ENCODE measurements at places on chromosomes 12 and 14. TPM values are rescaled to one million over a fixed set of nuclear protein-coding genes. Genes with fewer than 3 reads are reported as not detected.
A peak's percentile ranks its signal among the peaks of the same experiment; 100 is the strongest.

WASHC3 gene
- total RNA-seq: 28.5 TPM

TAS2R9 gene
- total RNA-seq: not detected

HOXC5 gene
- total RNA-seq: not detected

DNA sequence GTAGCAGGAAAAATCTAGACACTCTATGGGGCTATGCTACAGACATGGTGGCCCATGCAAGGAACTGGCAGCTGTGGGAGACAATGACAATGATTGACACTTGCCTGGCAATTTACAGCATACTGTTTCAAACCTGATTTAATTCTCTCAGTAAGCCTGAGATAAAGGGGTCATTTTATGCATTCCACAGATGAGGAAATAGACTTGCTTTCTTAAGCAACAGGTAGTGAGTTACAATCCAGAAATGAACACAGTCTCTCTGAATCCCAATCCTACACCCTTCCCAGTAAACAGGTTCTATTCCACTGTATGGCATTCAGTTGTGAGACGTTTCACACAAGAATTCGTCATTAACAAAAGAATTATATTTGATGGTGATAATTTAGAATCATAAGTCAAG lies 15.5 kb upstream of the PCNX1 start:
- no peaks in the 10 kb centered on the region for H3K4me1 ChIP-seq
- no peaks in the 10 kb centered on the region for H3K27me3 ChIP-seq

GRCh38 chr12:103928682-103929045 lies 1.5 kb upstream of the HSP90B1 start:
- H3K36me3 ChIP-seq: peaks cover 13% of the 10 kb centered on the region
- H3K4me1 ChIP-seq: peaks cover 27% of the 10 kb centered on the region
- H3K27me3 ChIP-seq: no peaks in the 10 kb centered on the region
- H3K27ac ChIP-seq: no peak overlapping the region
- DNase-seq: no peak

GRCh38 chr14:31677630-31678029 lies 116.4 kb downstream of the NUBPL start:
- no peaks in the 10 kb centered on the region for H3K36me3 ChIP-seq
- no peaks in the 10 kb centered on the region for H3K4me1 ChIP-seq
- no peak overlapping the region for H3K4me3 ChIP-seq

DNA sequence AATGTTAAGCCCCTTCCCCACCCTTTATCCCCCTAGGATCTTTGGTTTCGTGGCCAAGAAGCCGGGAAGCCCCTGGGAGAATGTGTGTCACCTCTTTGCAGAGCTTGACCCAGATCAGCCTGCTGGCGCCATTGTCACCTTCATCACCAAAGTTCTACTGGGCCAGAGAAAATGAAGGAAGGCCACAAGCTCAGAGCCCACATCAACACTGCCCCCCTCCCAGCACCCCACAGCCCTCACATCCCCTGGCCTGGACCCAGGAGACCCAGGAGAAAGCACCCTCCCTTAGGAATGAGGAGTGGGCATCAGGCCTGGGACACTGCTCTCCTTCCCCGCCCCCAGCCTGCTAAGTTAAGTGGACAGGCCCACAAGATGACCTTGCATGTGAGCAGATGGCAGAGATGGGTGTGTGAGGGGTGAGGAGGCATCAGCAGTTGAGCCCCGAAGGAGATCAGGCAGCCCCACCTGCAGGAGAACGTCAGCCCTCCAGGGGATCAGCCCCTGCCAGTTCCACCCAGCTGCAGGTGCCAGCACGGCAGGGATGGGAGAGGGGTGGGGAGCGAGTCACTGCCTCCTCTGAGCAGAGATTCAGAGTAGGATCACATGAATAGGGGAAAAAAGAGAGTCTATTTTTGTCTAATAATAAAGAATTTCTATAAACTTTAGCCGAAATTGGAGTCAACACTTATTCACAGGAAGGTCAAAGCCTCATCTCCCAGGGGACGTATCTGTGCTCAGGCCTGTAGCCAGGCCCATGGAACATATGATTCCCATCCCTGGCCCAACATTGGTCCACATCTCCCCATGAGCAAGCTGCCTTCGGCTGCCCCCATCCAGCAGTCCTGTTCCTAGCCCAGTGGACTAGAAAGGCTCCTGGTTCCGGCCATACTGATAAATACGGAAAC lies 14.1 kb downstream of the TNS2 start:
- no peak overlapping the region for H3K4me3 ChIP-seq
- no peaks in the 10 kb centered on the region for H3K4me1 ChIP-seq
- no peaks in the 10 kb centered on the region for H3K27me3 ChIP-seq
- no peak overlapping the region for H3K27ac ChIP-seq
- no peak for DNase-seq

DNA sequence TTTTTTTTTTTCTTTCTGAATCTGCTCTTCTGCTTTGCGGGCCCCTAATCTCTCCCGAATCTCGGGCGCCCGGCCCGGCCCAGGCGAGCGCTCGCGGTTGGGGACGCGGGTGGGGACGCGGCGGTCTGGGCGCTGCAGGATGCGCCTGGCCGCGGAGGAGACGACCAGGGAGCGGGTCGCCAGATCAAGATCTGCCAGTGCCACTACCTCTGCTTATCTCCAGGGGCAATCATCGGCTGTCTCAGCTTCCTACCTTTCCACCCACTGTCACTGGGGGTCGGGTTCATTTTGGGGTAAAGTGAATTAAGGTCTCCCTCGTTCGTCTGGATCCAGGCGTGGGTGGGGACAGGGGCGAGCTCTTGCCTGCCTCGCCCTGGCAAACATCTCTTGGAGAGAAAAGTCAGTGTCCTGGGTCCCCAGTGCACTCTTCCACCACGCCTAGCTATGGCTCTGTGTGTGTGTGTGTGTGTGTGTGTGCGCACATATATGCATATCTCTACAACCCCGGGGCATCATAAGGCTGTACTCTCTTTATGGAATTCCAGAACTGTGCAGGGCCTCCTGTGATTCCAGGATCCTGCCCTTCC lies 422.3 kb downstream of the VRK1 start:
- no peak for DNase-seq
- H3K4me1 ChIP-seq: peaks cover 13% of the 10 kb centered on the region
- H3K36me3 ChIP-seq: no peaks in the 10 kb centered on the region
- H3K27ac ChIP-seq: no peak overlapping the region

DNA sequence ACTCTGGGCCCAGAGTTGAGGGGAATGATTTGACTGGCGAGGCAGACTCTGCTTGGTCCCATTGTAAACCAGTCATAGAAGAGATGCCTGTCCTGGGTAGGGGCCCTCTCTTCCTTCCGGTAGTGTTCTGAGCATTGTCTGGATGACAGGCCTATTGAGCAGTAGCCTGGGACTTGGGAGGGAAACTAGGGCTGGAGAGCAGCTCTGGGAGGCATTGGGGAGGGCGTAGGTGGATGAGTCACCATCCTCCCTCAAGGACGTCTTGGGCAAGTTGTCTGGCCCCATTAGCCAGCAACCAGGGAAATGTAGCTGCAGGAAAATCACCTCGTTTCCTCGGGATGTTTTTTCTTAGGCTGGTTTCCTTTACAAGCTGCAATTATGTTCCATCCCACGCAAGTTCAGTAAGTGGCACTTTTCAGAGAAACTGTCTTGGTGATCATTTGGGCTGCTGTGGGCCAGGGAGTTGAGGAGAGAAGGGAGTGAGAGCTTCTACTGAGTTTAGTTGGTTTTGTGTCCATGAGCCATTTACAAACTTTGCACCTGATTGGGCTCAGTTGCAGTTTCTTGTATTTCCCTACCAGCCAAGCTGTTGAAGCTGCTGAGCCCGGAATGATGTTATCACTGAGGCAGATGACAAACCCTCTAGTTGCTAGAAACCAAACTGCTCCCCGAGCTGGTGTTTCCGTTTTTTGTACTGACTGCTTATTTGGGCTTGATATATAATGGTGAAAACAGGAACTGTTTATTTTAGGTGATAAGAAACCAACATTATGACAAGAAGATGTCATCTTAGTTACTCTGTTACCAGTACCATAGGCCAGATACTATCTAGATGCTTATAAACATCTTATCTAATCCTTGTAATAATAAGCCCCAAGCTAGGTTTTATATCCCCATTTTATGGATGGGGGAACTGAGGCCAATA lies 147.6 kb downstream of the CHST11 start:
- H3K27ac ChIP-seq: no peak overlapping the region
- H3K36me3 ChIP-seq: no peaks in the 10 kb centered on the region
- H3K27me3 ChIP-seq: no peaks in the 10 kb centered on the region
- no peak overlapping the region for H3K4me3 ChIP-seq

DNA sequence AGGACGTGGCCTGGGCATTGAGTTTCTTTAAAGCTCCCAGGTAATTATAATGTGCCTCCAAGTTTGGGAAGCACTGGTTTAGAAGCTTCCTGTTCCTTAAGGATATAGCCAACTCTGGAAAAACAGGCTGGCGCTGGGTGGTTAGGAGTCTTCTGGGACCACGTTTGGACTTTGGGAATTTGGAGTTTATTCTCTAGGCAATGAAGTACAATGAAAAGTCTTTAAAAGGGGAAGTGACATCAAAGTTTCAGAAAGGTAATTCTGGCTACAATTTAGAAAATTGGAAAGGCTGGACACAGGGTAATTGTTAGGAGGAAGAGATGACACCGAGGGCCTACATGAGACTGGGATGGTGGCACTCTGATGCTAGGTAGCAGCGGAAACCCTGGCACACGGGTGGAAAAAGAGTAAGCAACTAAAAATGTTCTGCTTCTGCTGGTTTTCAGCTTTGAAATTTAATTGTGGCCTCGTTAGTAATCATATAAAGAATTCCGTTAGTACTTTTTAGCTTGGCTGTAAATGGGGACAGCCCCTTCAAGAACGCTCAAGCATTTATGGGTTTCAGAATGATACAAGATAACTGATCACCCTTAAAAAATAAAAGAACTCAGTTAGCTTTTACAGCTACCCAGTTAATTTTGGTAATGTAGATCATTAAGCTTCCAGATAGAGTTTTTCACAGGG lies 12.7 kb upstream of the DCP1B start:
- H3K4me1 ChIP-seq: peaks cover 16% of the 10 kb centered on the region
- H3K27me3 ChIP-seq: no peaks in the 10 kb centered on the region
- H3K27ac ChIP-seq: no peak overlapping the region
- no peak for DNase-seq
- no peak overlapping the region for H3K4me3 ChIP-seq

DNA sequence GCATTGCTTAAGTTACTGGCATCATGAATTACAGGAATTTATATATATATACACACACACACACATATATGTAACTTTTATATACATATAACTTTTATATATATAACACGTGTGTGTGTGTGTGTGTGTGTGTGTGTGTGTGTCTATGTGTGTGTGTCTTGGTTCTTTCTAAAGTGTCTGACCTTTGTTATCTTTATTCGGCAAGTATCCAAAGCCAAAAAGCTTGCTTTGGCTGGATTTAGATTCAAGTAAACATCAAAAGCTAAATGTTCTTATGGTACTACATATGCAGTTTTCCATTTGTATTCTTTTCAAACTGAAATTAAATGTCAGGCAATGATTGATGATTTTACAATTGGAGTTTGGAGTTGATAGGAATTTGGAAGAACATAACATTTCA lies 69.9 kb downstream of the SLC16A7 start:
- no peaks in the 10 kb centered on the region for H3K27me3 ChIP-seq
- DNase-seq: no peak
- no peak overlapping the region for H3K27ac ChIP-seq
- H3K36me3 ChIP-seq: no peaks in the 10 kb centered on the region

DNA sequence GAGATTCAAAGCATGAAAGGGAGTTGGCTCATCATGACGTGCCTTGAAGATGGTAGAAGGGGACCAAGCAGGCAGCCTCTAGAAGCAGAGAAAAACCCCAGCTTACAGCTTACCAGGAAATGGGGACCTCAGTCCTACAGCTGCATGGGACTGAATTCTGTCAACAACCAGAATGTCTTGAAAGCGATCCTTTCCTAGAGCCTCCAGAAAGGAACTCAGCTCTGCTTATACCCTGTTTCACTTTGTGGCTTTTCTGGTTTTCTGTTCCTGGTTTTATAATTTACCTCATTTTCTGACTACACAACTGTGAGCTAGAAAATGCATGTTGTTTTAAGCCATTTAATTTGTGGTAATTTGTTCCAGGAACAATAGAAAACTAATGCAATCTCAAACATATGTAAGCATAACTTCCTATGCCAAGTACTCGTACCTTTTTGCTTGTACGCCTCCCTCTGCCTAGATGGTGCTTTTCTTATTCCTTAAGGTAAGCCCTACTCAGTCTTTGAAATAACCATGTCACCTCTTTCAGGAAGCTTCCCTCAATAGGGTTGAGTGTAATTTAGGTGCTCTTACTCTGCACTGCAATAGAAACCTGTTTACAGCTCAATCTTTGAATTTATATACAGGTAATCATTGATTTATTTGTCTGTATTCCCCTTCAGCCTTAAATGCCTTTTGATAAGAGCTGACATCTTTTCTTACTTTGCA lies 348.8 kb downstream of the TMEM117 start:
- no peaks in the 10 kb centered on the region for H3K27me3 ChIP-seq
- no peak overlapping the region for H3K27ac ChIP-seq
- no peak for DNase-seq
- no peaks in the 10 kb centered on the region for H3K36me3 ChIP-seq
- no peaks in the 10 kb centered on the region for H3K4me1 ChIP-seq

DNA sequence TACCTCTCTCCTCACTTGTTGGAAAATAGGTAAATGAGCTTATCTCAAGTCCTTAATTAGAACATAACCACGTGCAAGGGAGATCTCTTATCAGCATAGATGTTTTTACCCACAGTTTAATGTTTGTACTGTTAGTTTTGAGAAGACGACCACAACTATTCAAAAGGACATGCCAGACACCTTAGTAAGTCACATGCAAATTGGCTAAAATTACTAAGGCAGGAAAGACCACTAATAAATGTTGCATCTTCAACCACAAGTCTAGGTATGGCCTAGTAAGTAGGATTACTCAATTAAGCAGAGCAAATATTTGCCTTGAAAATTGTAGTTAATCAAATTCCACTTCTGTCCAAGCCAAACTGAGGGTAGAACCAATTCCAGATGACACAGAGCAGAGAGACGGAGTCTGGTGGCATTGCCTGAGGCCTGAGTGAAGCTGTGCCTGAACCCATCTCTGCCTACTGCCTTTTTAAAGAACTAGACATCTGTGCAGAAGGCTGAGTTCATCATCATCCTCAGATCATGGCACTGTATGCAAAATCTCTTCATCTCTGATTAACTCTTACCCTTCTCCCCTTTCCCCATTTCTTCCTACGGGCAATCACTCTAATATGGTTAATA lies 29.7 kb upstream of the CHST11 start:
- H3K36me3 ChIP-seq: no peaks in the 10 kb centered on the region
- no peak for DNase-seq
- no peaks in the 10 kb centered on the region for H3K4me1 ChIP-seq

- H3K27me3 ChIP-seq: no peaks in the 10 kb centered on the region
- no peak overlapping the region for H3K4me3 ChIP-seq
These were observed 48.4 kb downstream of the CSRP2 start for GRCh38 chr12:76830436-76830835.

DNA sequence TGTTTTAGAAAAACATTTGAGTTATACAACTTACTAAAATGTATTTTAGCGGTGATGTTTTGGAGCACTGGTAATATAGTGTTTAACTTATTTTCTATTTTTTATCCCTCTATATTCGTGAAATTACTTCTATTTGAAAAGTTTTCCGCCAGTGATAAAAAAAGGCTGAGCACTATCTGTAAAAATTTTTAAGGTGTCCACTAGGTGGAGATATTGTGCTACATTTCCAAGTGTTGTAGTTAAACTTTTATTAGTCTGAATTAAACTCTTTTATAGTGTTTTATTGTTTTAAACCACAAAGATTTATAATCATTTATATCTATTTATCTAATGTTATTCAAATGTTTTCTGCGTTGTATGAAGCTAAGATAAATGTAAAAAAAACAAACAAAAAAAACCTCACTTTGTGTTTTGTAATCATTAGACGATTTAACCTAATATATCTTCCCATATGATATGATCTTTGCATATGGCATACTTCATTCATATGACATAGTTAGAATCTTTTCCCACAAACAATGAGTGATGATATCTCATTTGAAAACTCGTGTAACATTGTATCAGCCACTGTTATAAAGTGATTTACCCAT lies 11.8 kb downstream of the ALG10B start:
- H3K4me3 ChIP-seq: no peak overlapping the region
- H3K27me3 ChIP-seq: no peaks in the 10 kb centered on the region
- no peaks in the 10 kb centered on the region for H3K4me1 ChIP-seq
- peak; percentile 45 for DNase-seq
- no peak overlapping the region for H3K27ac ChIP-seq
